ENCODE measurements at places on chromosomes 4 and X. TPM values are rescaled to one million over a fixed set of nuclear protein-coding genes. Genes with fewer than 3 reads are reported as not detected.

The C4orf50 gene
- not detected for polyA plus RNA-seq

The CSAG3 gene
- not detected for polyA plus RNA-seq

The XPNPEP2 gene
- 83.6 TPM for polyA plus RNA-seq

The PLS3 gene
- polyA plus RNA-seq = 264 TPM

The REELD1 gene
- polyA plus RNA-seq = 0.39 TPM

The TSPAN6 gene
- polyA plus RNA-seq = 186 TPM

The STIM2 gene
- polyA plus RNA-seq = 37.9 TPM

The EFHC2 gene
- polyA plus RNA-seq = 6.5 TPM

The SMARCA5 gene
- polyA plus RNA-seq = 152 TPM

The GYG2 gene
- 17.8 TPM for polyA plus RNA-seq

The AFF2 gene
- polyA plus RNA-seq = 6.3 TPM

The ODAPH gene
- 0.16 TPM for polyA plus RNA-seq

Data from renal cortex interstitium (tissue), 15 donors.